ENCODE measurements at places on chromosomes 5 and 9.

DNA sequence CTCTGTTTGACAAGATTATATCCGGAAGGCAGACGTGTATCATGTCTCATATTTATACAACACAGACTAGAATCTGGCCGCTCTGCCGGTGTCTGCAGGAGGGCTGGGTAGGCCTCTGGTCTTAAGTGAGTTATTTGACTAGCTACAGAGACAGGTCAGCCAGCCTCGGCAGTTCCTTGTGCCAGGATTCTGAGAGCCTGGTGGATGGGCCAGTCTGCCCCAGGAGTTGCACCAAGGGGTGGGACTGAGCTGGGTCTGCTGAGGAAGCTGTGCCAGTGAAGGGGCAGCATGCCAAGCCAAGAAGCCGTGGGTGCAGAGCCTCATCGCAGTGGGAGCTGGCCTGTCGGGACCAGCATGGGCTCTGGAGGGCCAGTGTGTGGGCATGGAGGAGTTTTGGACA, 7.1 kb downstream of the SNX18 start:
- H3K36me3 ChIP-seq: no peaks in the 10 kb centered on the region
- H3K4me1 ChIP-seq: peaks cover 79% of the 10 kb centered on the region
- DNase-seq: peak; percentile 65
- peak overlapping the region; percentile 73 for H3K27ac ChIP-seq
- peak overlapping the region; percentile 39 for H3K4me3 ChIP-seq

- H3K4me3 ChIP-seq: no peak overlapping the region
- peaks cover 21% of the 10 kb centered on the region for H3K4me1 ChIP-seq
- no peaks in the 10 kb centered on the region for H3K36me3 ChIP-seq
- H3K27ac ChIP-seq: no peak overlapping the region
Measured at GRCh38 chr9:99076483-99077171, 28.3 kb upstream of the TGFBR1 start.

- no peaks in the 10 kb centered on the region for H3K4me1 ChIP-seq
- H3K4me3 ChIP-seq: no peak overlapping the region
- no peak overlapping the region for H3K27ac ChIP-seq
- no peak for DNase-seq
Measured at GRCh38 chr5:150309886-150310239, 7.2 kb upstream of the ARSI start.

- no peaks in the 10 kb centered on the region for H3K36me3 ChIP-seq
- no peak overlapping the region for H3K4me3 ChIP-seq
- no peaks in the 10 kb centered on the region for H3K27me3 ChIP-seq
- no peak overlapping the region for H3K27ac ChIP-seq
- DNase-seq: no peak
Measured at GRCh38 chr9:88820055-88820454, 171.2 kb upstream of the S1PR3 start.
